T-helper 2 cell (primary cell): ENCODE measurements at places on chromosomes 13 and 19.
A peak's percentile ranks its signal among the peaks of the same experiment; 100 is the strongest.

DNA sequence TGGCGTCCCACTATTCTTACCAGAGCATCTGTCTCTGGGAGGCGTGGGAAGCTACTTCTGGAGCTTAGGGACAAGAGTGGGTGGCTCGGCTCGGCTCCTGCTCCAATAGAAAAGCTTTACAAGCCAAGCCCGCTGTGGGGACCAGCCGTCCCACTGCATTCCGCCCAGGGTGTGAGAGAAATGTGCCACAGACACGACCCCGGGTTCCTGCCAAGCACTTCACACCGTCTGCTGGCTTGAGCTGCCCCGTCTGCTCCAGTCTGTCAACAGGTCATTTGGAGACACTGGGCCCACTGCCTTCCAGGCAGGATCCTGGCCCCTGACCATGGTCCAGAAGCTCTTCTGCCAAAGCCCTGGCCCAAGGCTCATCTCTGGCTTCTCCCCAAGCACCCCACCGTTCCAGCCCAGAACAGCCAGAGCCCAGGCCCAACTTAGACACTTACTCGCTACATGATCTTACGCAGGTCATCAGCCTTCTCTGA, 6.5 kb upstream of the FKRP start:
- DNase-seq = no peak

- no peak for DNase-seq
Observed at GRCh38 chr13:111319998-111320911, at the start of gene TEX29. TSS of gene TEX29 (plus strand) at chr13:111320642. CDS start at chr13:111320891, 249 bp downstream.

- DNase-seq = no peak
Observed at GRCh38 chr13:114062341-114062740, 70.1 kb downstream of the RASA3 start.

DNA sequence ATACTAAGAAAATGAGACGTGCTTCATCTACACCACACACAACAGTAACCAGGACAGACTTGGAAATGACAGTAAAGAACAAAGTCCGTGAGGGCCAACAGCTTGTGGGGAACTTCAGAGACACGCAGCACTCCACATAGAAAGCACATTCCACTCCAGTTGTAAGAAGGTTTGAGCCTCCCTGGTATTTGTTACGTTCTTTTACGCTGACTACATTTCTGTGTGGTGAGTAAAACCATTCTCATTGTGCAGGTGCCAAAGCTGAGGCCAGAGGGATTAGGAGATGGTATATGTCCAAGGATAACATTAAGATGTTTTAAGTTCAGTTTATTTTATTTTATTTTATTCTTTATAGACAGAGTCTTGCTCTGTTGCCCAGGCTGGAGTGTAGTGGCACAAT, 1189.9 kb downstream of the UQCRFS1 start:
- no peak for DNase-seq

DNA sequence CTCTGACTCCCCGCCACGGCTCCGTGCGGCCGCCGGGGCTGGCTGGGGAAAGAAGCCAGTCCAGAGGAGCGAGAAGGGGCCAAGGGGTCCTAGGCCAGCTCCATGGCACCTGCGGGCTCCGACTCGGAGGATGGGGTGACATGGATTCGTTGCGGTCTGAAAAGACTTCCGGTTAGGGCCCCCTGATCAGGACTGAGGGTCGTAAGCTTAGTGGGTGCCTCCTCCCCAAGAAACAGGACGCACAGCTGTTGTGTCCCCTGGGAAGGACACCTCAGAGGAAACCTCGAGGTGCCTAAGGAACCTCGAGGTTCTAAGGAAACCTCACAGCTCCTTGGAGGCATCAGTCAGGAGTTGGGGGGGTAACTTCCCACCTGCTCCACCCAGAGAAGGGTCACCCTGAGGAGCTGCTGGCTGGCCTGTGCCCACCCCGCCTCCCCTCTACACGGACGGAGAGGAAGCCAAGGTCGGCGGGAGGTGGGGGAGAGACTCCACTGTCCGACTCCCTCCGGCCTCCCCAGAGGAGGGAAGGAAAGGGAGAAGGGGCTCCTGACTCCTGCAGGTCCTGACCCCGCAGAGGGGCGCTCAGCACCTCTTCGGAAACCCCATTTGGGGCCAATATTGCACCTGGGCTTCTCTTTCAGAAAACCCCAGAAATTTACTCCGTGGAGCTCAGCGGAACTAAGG, 855 bp downstream of the ATP12A start:
- DNase-seq = no peak

DNA sequence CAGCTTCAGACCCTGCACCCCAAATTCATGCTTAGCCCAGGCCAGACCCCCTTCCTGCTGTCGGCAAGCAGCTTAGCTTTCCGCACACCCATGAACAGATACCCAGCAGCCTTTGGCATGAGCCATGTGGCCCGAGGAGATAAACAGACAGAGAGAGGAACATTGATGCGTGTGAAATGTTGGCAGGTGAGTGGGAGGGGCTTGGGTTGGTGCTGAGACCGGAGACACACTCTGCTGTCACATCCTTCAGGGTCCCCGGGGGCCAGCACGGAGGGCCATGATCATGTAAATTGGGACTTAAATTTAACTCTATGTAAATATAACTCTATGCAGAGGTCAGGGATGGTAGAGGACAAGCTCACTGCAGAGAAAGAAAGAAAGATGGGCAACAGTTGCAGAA, 1.5 kb downstream of the CD22 start:
- DNase-seq = no peak

- no peak for DNase-seq
Observed at GRCh38 chr13:91922969-91923592, 524.7 kb downstream of the GPC5 start.

- DNase-seq = no peak
Observed at GRCh38 chr13:47463726-47464125, 537.3 kb downstream of the SUCLA2 start.

GRCh38 chr19:49890349-49891311, 6.1 kb downstream of the IL4I1 start:
- DNase-seq = peak; percentile 47
